ENCODE measurements at places on chromosomes 3 and 15.

GRCh38 chr15:92745845-92746271 lies 90.3 kb upstream of the FAM174B start:
- H3K36me3 ChIP-seq = no peaks in the 10 kb centered on the region
- no peaks in the 10 kb centered on the region for H3K4me1 ChIP-seq
- H3K4me3 ChIP-seq = no peak overlapping the region
- H3K27me3 ChIP-seq = no peaks in the 10 kb centered on the region
- no peak for DNase-seq

DNA sequence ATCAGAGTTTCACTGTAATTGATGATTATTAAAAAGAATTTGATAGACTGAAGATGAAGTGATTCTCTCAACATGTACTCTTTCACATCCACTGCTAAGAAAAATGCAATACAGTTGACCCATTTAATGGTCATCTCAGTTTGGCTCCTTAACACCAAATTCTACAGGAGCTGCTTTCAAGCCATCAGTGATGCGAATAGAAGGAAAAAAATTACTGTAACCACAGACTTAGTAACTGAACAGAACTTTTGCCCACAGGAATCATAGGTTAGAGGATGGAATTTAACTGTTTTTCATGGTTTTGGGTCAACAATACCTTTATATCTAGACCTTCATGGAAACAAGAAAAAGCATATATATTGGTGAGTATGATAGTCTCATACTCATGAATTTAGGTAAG lies 633.5 kb downstream of the CADM2 start:
- no peaks in the 10 kb centered on the region for H3K36me3 ChIP-seq
- H3K27ac ChIP-seq = no peak overlapping the region
- no peak overlapping the region for H3K4me3 ChIP-seq
- H3K4me1 ChIP-seq = no peaks in the 10 kb centered on the region
- DNase-seq = no peak

- H3K27ac ChIP-seq = no peak overlapping the region
- no peaks in the 10 kb centered on the region for H3K4me1 ChIP-seq
These were observed 207.5 kb downstream of the SV2B start for GRCh38 chr15:91307601-91308000.

DNA sequence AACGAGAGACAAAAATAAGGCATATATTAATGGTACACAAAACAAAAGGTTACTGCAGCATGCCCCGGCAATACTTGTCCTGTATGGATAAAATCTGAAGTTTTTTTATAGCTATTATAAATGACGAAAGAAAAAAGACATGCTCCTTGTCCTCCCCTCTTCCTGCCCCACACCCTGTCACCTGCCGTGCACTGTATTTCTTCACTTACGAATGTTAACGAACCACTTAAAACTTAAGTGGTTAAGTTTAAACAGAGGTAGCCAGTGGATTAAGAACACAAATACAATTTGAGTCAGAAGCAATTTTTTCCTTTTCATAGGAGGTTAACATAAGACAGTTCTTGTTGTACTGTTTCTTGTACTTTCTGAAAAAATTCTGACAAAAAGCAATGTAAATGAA lies 799.1 kb upstream of the NECTIN3 start:
- no peak overlapping the region for H3K27ac ChIP-seq
- H3K4me3 ChIP-seq = no peak overlapping the region
- H3K36me3 ChIP-seq = no peaks in the 10 kb centered on the region
- H3K4me1 ChIP-seq = no peaks in the 10 kb centered on the region
- no peaks in the 10 kb centered on the region for H3K27me3 ChIP-seq
- DNase-seq = no peak

GRCh38 chr3:142235690-142236089 lies 10.3 kb upstream of the GK5 start:
- no peaks in the 10 kb centered on the region for H3K4me1 ChIP-seq
- no peak overlapping the region for H3K4me3 ChIP-seq
- no peaks in the 10 kb centered on the region for H3K36me3 ChIP-seq
- H3K27me3 ChIP-seq = no peaks in the 10 kb centered on the region
- DNase-seq = no peak
